ENCODE measurements at places on chromosomes 7 and 10.

DNA sequence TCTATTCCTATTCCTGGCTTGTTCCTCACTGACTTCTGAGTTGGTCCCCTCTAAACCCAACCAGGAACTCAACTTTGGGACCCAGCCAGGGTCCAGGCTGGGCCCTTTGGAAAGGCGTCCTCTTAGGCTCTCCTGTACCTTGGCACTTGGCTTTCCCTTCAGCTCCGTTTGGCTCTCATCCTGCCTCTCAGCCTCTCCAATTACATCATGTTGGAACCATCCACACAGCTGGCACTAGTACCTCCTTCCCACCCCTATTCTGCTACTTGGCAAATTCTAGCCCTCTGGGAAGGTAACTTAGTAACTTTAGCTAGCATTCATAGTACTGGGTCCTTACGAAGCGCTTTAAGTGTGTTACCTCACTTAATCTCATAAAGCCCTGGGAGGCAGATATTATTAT, 205.3 kb upstream of the HABP2 start:
- DNase-seq = no peak

DNA sequence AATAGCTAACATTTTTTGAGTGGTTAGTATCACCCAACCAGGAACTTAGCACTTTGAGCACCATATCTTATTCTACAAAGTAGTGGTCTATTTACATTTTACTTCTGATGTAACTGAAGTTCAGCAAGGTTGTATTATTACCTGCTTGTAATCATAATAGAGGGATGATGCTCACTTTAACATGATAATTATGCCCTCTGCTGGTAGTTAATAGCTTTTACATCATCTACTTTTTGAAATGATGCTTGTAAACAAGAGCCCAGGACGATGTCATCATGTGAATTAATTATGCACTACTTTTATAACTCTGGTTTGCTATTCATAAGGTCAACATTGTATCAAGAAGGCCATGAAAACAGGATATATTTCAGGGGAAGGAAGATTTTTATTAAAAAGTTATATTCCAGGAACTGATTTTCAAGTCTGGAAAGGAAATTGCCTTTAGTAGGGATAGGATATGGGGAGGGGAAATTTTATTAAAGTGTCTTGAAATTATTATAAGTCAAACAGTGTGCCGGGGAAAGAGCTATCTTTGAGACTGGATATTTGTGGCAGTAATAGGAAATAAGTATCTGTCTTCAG, 80.3 kb upstream of the SCIN start:
- no peak for DNase-seq

DNA sequence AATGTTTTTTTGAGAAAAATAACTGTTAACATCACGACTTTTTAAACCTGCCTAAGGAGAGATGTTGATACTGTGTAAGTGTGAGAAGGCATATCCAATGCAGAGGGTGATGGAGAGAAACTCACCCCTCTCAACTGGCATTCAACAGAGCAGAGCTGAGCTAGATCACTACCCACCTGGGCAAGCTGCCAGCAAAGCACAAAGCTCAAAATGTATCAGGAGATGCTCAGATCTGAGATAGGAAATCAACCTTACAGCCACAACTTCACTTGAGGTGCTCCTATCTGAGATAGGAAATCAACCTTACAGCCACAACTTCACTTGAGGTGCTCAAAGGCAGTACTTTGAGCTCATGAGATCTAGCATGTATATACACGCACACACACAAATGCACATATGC, 151.5 kb upstream of the PDE1C start:
- DNase-seq = no peak

- no peak for DNase-seq
Observed at GRCh38 chr7:30253796-30254165, 30.6 kb upstream of the ZNRF2 start.

DNA sequence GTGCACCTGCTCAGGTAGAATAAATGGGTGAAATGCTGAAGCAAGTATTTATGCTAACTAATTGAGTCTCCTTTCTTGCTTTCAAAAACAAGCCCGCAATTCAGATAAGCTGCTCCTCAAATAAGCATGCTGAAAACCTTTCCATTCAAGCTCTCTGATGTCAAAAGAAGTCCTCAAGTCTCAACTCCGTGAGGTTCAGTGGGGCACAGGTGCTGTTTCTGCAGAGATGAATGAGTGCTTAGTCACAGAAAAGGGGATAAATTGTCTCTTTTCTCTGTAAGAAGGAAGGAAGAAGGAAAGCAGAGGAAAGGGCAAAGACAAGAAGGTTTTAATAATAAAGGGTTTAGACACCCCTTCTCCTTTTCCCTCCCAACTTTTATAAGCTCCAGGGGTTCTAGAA, 229.8 kb upstream of the NPY start:
- no peak for DNase-seq

DNA sequence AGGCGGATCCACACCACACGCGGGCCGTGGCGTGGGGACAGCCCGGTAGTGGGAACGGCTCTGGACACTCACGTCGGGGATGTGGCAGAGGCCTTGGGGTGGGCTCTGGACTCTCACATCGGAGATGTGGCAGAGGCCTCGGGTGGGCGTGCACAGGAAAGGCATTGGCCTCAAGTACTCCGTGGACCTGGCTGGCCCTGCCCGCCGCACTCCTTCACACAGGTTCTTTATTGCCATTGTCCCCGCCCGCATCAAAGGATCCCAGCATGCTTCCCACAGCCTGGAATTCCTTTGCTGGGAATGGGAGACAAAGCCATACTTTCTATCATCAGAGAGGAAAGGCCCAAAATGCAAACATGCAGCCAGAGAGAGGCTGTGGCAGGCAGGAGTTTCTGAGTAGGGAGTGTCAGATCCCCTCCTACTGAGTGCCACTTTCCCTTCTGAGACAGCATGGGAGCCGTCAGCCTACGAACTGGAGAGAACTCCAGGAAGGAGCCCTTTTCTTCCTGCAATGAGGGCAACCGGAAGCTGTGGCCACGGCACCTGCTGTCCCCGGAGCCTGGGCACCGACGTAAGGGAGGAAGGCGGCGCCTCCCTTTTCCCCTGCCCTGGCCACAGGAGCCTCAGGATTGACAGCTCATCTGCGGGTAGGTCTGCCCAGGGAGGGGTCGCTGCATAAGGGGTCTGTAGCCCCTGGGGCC, 51.5 kb downstream of the RBM17 start:
- no peak for DNase-seq

- no peak for DNase-seq
Observed at GRCh38 chr7:1592299-1592871, 22.6 kb upstream of the PSMG3 start.

- no peak for DNase-seq
Observed at GRCh38 chr7:24730018-24730369, 27.3 kb downstream of the GSDME start.

GRCh38 chr10:95214369-95214768, 20.3 kb downstream of the ACSM6 start:
- DNase-seq = no peak

GRCh38 chr7:44084701-44085100, 2.4 kb upstream of the POLM start:
- DNase-seq = no peak

GRCh38 chr10:61899663-61899996, 1.9 kb upstream of the ARID5B start:
- no peak for DNase-seq

DNA sequence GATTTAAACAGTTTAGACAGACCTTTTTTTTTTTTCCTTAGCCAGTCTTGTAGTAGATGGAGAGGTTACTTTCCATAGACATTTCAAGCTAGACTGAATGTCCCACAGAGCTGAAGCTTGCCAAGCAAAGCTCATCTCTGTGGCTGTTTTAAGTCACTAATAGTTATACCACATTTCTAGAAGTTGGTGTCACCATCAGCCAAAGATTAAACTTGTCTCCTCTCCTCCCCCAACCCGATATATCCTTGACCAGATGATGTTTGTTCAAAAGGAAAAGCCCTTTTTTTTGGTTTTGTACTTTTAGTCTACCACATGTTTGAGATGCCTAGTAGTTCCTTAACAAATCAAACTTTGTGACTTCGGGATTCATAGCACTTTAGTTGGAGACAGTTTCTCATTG, 66.1 kb downstream of the ADD3 start:
- DNase-seq = no peak

- no peak for DNase-seq
Observed at GRCh38 chr7:67105377-67105776, 108.7 kb downstream of the TYW1 start.

DNA sequence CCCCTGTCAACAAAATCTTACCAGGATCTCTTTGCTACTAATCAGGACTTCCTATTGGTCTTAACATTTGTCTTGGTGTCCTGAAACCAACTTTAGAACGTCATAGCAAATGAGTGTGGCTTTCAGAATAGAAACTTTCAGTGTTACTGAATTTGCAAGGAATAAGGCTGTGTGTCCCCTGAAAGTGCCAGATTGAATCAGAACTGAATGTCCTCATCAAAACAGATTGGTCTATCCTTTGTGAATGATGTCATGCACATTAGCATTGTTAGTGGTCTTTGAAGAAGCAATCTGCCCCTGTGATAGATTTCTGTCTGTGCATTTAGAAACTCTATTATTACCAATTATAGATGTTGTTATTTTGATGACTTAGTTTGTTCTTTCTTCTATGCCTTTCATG, 119.9 kb downstream of the AGMO start:
- DNase-seq = no peak

DNA sequence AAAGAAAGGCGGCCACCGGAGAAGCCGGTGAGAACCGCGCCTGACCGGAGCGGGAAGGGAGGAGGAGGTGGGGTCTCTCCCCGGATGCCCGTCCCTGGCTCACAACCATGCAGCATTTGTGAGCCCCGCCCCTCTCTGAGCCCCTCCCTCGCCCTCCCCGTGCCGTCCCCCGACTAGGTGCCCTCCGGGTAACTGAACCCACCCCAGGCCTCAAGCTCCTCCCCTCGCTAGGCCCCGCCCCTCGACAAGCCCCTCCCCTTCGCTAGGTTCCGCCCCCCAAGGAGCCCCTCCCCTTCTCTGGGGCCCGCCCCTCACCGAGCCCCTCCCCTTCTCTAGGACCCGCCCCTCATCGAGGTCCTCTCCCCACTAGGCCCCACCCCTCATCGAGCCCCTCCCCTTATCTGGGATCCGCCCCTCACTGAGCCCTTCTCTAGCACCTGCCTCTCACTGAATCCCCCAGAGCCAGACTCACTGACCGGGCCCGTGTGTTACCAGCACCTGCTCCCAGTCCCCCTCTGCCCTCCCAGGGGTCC, 42.2 kb upstream of the HSPB1 start:
- DNase-seq = no peak

DNA sequence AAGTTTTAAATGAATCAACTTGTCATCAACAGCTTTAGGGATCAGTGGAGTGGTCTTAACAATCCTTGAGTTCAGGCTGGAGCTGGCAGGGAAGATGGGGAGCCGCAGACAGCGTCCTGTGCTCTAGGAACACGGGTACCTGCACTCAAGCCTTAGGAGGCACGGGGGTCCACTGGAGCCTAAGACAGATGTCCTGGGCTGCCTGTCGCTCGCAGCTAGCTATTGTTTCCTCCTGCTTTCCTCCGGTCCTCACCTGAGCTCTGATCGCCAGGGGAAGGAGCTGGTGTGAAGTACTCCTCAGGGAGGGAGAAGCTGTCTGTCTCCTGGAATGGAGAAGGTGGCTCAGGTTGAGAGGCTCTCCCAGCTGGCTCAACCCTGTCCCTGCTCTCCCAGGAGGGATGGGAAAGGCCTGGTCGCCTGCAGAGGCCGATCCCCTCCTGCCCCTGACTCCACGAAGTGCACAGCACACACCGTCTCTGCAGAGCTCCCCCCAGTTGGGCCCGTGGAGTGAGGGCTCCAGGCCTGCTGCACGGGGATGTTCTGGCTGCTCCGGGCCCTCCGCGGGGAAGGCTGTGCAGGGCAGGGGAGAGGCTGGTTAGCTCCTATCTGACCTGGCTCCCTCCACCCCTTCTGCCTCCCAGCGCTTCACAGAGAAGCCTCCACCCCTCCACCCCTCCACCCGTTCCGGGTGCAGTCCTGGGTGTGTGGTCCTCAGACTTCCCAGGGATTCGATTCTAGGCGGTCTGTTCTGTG, 14.5 kb upstream of the PYROXD2 start:
- no peak for DNase-seq

GRCh38 chr10:129694184-129694583, 227.1 kb downstream of the MGMT start:
- DNase-seq = no peak

- DNase-seq = no peak
Observed at GRCh38 chr7:138837627-138838026, 39.6 kb upstream of the ATP6V0A4 start.

- no peak for DNase-seq
Observed at GRCh38 chr7:22143491-22143890, 197.8 kb upstream of the CDCA7L start.

- peak; percentile 93 for DNase-seq
Observed at GRCh38 chr7:34096198-34096651, 190.9 kb downstream of the BMPER start.

DNA sequence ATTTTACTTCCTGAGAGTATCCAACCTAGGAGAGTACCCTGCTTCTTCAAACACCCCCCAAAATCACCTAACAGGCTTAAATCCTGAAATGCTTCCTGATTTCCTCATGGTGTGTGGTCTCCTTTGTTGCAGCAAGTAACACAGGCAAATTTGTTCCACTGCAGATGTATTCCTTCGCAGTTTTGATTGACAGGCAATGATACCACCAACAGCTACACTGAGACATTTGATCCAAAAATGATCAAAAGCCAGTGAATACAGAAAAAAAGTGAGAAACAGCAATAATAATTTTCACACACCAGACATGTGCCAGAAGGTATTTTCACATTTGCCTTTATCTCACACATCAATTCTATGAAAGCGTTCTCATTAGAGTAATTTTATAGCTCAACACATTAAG, 95.9 kb downstream of the HERPUD2 start:
- no peak for DNase-seq

- DNase-seq = no peak
Observed at GRCh38 chr10:16996530-16996964, 133.1 kb downstream of the CUBN start.

DNA sequence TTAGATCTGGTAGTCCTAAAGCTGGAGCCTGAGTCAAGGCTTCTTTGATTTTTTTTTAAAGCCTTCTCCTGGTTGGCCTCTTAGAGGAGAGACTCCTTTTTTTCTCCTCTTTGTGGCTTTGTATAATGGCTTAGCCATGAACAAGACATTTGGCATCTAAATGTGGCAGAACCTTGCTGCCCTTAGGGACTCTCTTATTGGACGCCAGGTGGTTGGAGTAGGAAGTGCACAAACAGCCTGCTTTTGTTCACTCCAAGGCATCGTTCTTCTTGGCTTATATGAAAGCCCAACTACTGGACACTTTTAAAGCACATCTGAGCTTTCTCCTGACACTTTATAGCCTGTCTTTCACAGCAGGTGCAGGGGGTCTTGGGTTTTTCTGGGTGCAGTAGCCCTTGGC, 25.0 kb downstream of the ZPBP start:
- DNase-seq = no peak

Data from AG09319 (cell line).